ENCODE measurements at places on chromosomes 16 and 17.

DNA sequence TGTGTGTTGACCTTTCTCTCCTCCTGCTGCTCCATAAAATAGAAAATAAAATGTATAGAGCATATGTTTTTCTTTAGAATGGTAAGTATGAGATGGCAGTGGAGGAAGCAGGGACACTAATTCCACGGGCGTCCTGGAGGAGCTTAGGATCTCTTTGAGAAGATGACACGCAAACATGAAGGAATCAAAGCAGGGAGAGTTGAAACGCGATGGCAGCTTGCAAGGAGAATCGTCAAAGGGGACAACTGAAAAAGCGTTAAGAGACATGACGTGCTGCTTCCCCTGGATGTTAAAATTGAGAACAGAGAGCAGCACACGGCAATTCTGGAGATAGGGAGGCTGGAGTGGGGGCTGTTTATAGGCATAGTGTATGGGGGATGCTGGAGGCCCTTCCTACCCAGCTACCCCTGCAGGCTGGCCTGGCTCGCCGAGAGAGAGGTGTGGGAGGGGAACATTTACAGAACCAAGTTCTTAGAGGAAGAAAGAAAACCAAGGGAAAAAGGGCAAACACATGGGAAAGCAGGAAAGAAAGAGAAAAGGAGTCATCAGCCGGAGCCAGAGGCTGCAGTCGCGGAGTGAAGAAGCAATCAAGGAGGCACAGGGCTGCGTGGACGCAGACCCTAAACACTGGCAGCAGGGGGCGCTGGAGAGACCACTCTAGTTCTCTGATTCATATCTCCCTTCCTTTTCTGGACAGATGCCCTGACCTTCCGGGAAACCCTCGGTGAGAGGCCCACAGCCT, 55.8 kb downstream of the MYH13 start:
- peak; percentile 32 for DNase-seq

GRCh38 chr16:74759564-74759963, 15.1 kb downstream of the FA2H start:
- DNase-seq = no peak

GRCh38 chr17:7910281-7910680, 5.8 kb downstream of the RNF227 start:
- no peak for DNase-seq

GRCh38 chr16:8756755-8757154, 40.7 kb downstream of the TMEM186 start:
- DNase-seq = no peak

GRCh38 chr17:60396412-60396811, 4.5 kb upstream of the USP32 start:
- DNase-seq = no peak

- DNase-seq = peak; percentile 81
These were observed 471.6 kb downstream of the SOX9 start for GRCh38 chr17:72592242-72592966.

All from AG10803 (cell line).